ENCODE measurements at places on chromosomes 2 and 18.

DNA sequence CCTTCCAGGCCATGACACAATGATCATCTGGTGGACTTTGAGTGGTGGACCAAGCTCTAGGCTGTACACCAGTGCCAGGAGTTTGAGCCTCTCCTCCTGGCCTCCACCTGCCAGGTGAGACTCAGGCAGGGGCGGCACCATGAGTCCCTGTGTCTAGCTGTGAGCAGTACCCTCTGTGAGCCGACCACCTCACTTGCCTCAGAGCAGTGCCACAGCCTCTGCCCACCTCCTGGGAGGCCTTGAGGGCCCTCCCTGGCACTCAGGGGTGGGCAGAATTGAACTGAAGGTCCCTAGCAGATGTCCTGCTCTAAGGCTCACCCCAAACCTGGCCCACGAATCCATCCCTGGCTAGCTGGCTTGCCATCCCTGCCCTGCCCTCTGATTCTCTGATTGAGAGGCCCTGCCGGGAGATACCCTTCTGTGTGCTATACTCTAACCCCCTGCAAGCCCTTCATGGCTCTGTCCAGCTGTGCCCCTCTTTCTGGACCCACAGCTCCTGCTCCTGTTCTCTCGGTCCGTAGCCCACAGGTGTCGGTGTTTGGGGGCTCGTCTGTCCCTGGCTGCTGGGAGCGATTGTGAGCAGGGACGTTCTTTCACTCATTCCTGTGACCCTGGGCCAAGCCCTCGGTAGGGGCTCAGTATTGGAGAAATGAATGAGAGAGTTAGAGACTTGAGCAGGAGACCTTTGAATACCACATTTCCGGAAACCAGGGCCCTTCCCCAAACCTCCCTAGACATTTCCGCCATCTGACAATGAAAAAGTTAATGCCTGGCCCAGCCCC lies 70.0 kb downstream of the INHBB start:
- DNase-seq = no peak

DNA sequence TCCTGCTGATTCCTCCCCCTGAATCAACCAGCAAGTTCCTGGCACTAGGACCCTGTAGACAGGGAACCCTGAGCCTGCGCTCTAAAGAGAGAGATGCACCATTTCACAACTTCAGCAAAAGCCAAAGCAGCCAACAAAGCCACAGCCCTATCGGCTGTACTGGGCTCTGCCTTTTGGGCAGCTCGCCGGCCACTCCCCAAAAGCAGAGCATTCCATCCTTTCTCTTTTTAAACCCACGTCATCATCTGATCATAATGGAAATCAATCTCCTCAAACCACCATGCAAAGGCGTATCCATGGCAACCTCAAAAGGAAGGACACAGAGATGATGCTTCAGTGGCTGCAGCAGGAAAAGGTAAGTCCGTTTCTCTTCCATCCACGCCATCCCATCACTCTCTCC lies 5.3 kb upstream of the DCTN1 start:
- DNase-seq = no peak

GRCh38 chr2:233407771-233408181 lies 53.5 kb downstream of the DGKD start:
- no peak for DNase-seq

DNA sequence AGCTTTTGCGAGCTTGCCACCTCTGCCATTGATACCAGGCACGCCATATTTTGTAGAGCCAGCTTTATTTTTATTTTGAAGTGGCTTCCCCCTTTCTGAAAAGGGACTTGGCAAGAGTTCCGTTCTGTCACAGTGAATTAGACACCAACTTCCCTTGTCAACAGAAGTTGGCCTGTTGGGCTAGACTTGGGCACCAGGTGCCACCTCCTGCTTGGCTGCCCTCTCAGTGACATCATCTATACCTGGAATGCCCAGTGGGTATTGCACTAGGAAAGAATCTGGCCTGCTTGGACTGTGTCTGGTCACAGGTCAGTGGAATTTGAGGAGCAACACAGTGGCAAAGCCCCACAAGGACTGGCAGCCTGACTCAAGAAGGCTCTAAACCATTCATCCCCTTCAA lies 101.0 kb downstream of the BCL2L11 start:
- DNase-seq = no peak

DNA sequence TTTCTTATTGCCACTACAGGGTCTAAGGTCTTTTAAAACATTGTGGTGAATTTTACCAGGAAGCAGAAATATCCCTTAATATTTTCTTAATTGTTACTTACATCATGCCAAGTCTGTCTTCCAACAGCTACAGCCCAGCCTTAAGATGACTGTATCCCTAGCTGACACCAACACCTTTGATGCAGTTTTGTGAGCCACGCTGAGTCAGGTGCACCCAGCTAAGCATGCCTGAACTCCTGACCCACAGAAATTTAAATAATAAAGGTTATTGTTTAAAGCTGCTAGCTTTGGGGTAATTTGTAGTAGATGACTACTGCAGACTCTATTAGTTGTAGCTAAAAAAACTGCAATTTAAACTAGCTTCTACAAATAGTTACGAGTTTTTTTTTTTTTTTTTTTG lies 1757.9 kb upstream of the LRRTM1 start:
- DNase-seq = no peak

DNA sequence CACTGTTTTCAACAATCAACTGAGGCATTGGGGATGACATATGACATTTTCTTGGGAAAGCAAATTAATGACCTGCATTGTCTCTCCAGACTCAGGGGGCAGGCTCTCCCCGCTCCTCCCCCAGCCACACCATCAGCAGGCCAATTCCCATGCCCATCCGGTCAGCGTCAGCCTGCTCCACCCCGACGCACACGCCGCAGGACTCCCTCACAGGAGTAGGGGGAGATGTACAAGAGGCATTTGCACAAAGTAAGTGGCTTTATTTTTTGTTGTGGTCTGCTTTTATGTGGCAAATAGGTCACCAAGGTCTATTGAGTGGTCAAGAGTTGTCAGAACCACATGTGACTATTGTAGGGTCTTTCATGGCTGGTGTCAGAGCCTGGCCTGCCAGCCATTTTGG lies 165.1 kb downstream of the DTNA start:
- DNase-seq = no peak

- no peak for DNase-seq
Measured at GRCh38 chr2:64581018-64581417, 56.9 kb downstream of the AFTPH start.

GRCh38 chr2:74000666-74001065 lies 16.0 kb downstream of the TET3 start:
- DNase-seq = no peak

GRCh38 chr2:115036818-115037217 lies 594.4 kb downstream of the DPP10 start:
- no peak for DNase-seq

GRCh38 chr2:224682134-224682533 lies 34.0 kb downstream of the CCDC195 start:
- DNase-seq = no peak

- no peak for DNase-seq
Measured at GRCh38 chr2:216696751-216697560, 1.6 kb upstream of the IGFBP5 start.

DNA sequence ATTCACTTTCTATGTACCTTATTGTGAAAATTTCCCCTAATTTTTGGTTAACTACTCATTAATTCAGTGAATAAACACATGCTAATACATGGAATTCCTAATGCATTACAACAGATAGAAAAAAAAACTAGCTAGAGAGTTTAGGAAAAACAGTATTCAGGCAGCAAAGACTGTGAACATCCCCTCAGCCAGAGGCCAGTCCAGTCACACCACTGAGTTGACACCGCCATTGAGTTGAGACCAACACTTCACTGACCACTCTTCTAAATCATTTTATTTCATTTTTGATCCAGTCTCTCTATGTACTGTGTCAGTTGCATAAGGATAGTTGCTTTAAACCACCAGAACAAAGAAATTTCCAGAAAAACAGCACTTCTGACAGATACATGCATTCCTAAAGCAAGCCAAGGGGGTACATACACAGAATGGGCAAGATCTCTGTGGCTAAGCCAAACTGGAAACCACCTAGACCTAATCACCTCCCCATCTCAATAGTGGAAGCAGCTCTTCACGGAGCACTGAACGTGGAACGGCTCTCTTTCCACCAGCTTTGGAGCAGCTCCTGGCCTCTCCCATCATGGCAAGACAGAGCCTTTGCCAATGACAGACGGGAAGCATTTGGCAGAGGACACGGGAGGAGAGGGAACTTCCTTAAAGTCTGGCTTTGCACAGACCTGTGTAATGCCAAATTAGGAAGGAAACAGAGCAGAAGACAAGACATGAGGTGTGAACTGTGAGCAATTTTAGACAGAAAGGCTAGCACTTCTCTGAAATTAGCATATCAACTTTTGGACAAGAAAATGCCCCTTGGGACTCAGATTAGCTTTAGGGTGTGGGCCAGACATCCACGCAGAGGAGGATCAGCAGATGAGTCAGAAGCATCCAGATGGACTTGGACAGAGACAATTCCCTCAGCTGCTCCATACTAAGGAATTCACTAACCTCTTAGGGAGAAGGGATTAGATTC lies 36.4 kb downstream of the CACNB4 start:
- DNase-seq = peak; percentile 28

- no peak for DNase-seq
Measured at GRCh38 chr18:55880617-55881016, 292.6 kb upstream of the TCF4 start.

DNA sequence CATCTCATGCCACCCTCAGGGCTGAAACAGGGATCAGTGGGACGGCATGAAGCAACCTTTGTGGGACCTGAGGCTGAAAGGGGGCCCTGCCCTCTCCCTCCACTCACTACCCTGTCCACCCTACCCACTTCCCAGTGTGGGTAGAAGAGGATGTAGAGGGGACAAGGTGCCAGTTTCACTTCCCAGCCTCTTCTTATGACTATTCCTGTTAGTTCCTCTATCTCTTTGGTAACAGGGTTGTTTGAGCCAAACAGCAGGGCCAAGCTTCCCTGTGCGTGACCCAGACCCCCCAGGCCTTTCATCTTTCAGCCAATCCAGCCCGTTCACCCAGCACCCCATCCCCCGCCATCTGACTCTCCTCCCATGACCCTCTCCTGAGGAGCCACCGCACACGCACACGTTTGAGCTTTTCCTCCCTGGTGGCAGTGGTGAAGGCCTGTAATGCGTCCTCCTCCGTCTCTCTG lies 82.3 kb downstream of the STPG4 start:
- no peak for DNase-seq

GRCh38 chr2:171307560-171307959 lies 126.2 kb downstream of the METTL8 start:
- DNase-seq = no peak

GRCh38 chr2:121429927-121430520 lies 100.7 kb upstream of the RNU4ATAC start:
- no peak for DNase-seq

DNA sequence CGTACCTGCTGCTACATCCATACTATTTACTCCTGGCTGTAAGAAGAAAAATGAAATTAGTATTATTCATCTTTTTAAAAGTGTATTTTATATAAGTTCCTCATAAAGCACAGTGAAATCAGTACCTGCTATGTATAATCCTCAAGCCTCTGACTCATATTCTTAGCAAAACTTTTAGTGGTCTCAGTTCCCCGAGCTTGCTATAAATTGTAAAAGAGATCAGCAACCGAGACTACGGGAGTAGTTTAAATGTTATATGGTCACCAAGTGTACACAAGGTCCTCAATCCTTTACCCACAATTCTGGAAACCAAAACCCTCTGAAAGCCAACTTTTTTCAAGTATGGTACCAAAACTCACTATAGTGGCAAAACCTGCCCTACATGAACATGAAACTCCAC lies 24.2 kb downstream of the PRPF40A start:
- DNase-seq = no peak

DNA sequence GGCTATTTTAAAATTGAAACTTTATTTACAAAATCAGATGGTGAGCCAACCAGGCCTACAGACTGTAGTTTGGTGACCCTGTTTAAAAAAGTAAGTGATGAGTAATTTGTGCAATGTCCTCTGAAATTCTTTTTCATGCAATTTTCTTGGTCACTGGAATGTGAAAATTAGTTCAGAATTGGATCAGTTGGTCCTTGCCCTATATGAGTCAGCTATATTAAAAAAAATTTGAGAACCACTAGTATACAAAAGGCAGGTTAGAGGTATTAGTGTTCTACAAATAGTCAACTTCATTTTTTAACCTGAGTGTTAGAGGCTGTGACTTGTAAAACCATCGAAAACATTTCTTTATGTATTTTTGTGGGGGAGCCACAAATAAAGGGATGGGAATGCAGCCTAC lies 91.1 kb upstream of the NXPH2 start:
- DNase-seq = no peak

GRCh38 chr2:88810017-88810416 lies 118.5 kb downstream of the RPIA start:
- DNase-seq = no peak

- peak; percentile 44 for DNase-seq
Measured at GRCh38 chr2:68943581-68944568, 8.8 kb downstream of the GKN2 start.

DNA sequence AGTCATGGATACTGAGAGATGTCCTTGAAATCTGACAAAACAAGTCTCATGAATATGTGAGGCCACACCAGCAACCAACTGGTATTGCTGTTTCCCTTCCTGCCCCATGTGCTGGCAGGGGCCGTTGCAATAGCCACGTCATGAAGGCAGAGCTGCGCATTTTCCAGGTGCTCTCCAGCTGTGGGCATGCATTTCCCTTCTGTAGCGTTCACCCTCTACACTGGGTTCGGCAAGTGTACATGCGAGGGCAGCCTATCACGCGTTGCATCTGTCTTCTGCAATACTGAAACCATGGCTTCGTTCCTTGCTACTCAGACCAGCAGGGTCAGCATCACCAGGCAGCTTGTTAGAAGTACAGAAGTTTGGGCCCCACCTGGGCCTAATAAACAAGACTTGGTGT lies 17.4 kb downstream of the ARL4C start:
- no peak for DNase-seq

DNA sequence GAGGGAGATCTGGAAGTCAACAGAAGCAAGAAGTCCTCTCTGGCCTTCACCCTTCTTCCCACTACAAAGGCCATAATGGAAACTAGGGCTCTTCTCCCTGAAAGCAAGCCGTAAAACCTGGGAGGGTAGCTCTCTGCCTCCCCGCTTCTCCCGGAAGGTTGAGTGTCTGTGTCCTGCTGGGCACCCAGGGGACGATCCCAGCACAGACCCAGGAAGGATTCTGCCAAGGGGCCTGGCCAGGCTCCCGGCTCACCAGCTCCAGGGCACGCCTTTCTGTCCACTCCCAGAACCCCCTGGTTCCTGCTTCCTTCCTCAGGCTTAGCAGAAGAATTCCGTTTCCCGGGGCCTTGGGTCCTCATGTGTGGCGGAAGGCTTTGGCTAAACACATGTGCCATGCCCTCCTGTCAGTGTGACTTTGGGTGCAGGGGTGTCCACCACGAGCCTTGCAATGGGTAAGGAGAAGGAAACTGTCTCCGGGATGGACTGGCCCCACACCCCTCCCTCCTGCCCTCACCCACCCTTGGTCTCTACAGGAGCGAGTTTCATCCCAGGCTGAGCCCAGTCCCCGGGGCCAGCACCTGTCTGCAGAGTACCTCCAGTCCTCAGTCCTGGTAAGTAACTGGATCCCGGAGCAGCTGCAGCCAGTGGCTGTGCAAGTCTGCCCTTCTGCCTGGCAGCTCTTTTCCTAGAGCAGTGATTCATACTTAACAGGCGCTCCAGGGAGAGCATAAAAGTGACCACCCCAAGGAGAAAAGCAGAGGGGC lies 135.8 kb downstream of the TPO start:
- no peak for DNase-seq
